WTC11 (cell line): ENCODE measurements at places on chromosomes 2 and 18.
A peak's percentile ranks its signal among the peaks of the same experiment; 100 is the strongest.

DNA sequence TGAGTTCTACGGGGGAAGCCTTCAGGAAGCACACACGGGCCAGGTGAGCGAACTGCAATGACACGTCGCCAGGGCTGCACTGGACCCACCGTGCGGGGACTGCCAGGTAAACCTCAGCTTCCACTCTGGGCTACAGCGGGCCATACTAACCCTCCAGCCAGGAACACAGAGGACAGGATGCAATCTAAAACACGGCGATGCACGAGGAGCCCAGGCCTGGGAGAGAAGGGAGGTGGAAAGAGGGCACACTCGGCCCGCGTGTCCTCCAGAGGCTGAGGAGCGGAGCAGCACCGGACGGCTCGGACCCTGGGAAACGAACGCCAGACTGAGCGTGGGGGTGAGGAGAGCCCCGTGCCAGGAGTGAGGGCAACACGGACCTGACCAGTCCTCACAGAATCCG is 69.3 kb downstream of the HDAC4 start:
- DNase-seq: no peak

GRCh38 chr2:133142087-133142486 is 426.2 kb downstream of the NCKAP5 start:
- no peak for DNase-seq

- DNase-seq: no peak
Measured at GRCh38 chr18:24763765-24764513, 303.5 kb downstream of the HRH4 start.

GRCh38 chr2:162293122-162293786 is 25.2 kb downstream of the IFIH1 start:
- no peak for DNase-seq

DNA sequence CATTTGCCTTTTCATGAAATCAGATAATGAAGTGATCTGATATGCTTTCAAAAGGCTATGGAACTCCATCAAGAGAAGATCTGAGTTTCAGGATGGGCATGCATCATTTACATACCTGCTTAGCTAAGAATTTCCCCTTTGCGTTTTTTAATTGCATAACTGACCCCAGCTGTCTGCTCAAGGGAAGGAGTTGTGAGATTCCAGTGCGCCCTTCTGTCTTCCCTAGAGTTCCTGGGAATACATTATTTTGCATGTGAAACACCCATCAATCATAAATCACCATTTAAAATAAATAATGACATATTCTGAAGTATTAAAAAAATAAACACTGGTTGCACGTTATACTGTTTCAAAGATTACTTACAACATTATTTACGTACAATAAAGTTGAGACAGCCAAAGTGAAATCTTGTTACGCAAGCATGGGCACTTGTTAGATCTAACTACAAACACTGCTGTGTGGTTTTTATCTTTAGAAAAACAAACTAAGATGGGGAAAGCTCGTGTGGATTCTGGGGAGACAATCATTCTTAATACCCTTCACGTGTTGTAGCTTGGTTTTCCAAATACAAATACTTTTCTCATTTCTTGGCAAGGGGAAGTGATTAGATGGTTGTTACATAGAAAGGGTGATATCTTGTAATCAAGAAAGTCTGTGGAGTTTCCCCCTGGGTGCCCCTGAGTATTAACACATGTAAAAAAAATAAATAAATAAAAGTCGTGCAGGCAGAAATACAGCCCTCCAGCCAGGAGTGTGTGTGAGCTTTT is 125.7 kb upstream of the LMAN1 start:
- no peak for DNase-seq

- DNase-seq: peak; percentile 91
Measured at GRCh38 chr18:74597662-74598349, at the start of gene ZNF407. Gene ZNF407 (plus strand): TSS chr18:74597870. CDS start chr18:74631020, 33,150 bp downstream.

DNA sequence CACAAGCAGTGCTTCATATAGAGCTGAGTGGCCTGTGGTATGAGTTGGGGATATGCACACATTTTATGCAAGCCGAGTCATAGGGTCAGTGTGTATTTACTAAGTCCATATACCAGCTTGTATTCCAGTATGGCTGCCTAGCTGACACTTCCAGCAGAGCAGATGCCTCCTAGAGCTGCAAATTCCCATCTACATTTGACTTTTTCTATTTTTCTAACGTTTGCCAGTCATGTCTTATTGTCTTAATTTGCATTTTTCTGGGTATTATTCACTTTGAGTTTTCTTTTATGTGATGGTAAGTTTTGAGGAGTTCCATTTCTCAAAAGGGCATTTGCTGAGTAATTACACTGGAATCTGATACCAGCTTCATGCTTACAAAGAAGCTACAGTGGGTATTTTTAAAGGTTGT is 334.5 kb upstream of the CDH2 start:
- DNase-seq: no peak
